ENCODE measurements at places on chromosomes 2 and 18.

DNA sequence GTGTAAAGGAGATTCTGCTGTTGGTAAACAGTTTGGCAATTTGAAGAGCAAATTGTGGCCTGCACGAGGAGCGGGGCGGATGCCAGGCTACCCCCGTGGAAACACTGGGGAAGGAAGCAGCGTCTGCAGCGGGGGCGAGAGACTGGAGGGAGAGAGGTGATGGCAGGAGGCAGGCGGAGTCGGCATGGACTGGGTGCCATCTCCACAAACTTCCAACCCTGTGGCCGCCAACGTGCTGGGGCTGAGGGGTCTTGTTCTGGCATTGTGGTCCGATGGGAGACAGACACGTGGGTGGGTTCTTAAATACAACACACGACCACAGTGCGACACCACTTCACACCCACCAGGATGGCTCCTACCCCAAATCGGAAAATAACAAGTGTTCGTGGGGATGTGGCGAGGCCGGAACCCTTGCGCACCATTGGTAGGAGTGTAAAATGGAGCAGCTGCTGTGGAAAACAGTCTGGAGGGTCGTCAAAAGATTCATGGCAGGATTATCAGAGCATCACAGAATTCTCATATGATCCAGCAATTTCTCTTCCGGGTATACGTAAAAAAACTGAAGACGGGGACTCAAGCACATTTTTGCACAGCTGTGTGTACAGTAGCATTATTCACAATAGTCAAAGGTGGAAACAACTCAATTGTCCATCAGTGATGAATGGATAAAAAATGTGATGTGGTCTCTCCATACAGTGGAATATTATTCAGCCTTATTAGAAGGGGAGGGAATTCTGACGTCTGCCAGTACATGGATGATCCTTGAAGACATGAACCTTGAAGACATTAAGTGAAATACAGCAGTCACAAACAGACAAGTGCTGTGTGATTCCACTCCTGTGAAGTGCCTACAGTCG is 82.4 kb upstream of the HPCAL1 start:
- peak; percentile 18 for DNase-seq

DNA sequence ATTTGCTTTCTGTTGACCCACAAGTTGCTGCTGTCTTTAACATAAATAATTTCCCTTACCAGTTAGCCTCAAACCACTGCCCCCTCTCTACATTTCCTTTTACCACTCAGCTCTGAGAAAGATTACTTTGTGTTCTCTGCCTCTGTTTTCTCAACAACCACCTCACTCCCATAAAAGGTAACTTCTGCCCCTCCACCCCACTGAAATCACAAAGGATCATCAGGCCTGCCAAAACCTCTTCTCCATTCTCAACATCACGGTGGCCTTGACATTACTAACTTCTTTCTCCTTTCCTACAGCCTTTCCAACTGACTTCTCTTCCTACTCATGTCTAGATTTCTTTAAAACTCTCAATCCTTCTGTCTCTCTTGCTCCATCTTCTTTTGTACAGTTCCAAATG is 10.1 kb downstream of the ACADL start:
- no peak for DNase-seq

DNA sequence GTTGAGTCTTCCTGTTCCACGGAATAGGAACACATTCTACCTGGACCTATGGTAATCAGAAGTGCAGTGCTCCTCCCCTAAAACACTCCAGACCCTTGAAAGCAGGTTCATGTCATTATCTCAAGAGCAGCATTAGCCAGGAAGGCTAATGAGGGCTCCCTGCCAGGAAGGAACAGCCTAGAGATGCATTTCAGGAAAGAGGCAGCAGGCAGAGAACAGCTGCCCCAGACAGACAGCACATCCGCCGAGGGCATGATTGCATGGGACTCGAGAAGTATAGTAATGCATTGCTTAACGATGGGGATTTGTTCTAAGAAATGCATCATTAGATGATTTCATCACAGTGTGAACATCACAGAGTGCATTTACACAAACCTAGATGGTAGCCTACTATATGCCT is 171.5 kb downstream of the ALK start:
- DNase-seq, result no peak

DNA sequence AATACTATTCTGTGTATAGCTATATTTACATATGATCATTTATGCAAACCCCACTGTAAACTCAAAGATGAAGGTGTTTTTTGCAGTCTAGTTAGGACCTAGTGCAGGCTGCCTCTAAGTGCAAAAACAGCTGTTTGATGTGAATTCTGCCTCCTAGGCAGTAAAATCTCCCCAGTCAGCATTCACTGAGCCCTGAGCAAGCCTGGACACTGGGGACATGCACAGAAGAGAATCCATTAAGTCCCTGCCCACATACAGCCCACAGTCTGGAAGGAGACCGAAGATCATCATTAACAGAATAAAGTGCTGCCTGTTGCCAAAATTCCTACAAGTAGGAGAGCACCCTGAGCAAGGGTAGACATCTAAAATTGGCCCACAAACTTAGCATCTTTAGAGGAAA is 14.4 kb upstream of the BIN1 start:
- no peak for DNase-seq

GRCh38 chr2:190503088-190503487 is 31.4 kb downstream of the NEMP2 start:
- DNase-seq, result no peak

- DNase-seq, result peak; percentile 17
These were observed 35.4 kb upstream of the REEP1 start for GRCh38 chr2:86372641-86373502.

- no peak for DNase-seq
These were observed 104.6 kb downstream of the RTN4 start for GRCh38 chr2:54945391-54946219.

GRCh38 chr2:181123798-181124231 is 143.4 kb downstream of the UBE2E3 start:
- no peak for DNase-seq

- no peak for DNase-seq
These were observed 220.2 kb upstream of the CCDC68 start for GRCh38 chr18:55179425-55179824.

DNA sequence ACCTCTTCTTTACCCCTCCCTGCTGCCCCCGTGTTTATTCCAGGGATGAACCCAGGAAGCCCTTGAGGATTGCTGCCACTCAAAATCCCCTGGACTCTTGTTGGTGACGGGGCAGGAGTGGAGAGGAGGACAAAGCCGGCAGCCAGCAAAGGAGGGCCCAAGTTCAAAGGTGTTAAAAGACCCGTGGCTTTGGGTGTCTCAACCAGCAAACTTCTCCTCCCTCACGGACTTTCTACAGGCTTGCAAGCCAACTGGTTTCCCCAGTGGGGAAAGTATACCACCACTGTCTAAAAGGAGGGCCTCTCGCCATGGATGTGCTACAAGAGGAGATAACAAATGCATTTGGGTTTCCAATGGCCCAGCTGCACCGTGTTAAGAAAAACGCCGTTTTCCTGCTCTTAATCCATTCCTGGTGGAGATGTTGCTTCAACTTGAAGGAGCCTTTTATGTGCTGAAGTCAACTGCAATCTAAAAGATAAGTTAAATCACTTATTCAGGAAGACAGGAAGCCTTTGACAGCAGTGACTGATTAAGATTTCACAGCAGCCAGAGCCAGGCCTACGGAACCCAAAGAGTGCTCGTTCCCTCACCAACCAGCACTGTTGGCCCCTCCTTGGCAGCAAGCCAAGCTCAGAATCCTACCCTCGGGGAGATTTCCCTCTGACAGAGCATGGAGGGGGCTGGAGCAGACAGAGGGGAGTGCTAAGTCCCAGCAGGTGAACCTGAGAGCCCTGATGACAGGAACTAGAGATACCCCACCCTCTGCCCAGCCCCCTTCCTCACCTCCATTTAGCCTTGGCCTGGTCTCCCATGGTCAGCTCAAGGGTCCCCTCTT is 57.8 kb downstream of the ZBTB7C start:
- DNase-seq, result no peak

GRCh38 chr2:239943571-239943970 is 81.6 kb downstream of the NDUFA10 start:
- DNase-seq, result no peak

DNA sequence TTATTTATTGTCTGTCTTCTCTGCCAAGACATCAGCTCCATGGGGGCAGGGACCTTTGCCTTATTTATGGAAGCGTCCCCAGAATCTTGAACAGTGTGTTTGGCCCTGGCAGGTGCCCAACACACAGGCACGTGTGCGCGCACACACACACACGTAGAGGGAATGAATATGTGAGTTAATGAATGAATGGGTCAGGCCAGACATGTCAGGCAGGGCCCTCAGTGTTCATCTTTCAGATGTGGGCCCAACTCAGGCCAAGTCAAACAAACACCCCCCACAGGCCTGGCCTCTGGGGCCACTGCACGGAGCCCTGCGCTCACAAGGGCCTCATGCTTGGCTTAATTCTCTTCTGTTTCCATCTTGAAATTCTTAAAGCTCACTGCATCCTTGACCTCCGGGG is 54.1 kb downstream of the DYSF start:
- no peak for DNase-seq

- DNase-seq, result no peak
These were observed 404.6 kb downstream of the ARHGAP15 start for GRCh38 chr2:143533846-143534245.

GRCh38 chr2:153601812-153602211 is 123.2 kb upstream of the RPRM start:
- DNase-seq, result no peak

GRCh38 chr2:69163109-69163508 is 150.1 kb downstream of the ANTXR1 start:
- no peak for DNase-seq

DNA sequence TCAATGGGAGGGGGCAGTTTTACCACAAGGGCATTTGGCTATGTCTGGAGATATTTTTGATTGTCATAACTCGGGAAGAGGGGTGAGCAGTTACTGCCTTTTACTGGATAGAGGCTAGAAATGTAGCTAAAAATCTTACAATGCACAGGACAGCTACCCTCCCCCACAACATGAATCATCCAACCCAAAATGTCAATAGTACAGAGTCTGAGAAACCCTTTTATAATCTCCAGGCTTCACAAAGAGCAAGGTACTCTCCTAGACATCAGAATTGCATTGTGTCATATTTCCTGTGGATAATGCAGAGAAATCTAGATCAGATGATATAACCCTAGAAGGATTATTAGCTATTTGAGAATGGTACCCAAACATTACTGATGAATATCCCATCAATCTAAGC is 277.1 kb upstream of the NRP2 start:
- DNase-seq, result no peak

GRCh38 chr2:168632709-168633121 is 169.7 kb upstream of the NOSTRIN start:
- DNase-seq, result no peak

DNA sequence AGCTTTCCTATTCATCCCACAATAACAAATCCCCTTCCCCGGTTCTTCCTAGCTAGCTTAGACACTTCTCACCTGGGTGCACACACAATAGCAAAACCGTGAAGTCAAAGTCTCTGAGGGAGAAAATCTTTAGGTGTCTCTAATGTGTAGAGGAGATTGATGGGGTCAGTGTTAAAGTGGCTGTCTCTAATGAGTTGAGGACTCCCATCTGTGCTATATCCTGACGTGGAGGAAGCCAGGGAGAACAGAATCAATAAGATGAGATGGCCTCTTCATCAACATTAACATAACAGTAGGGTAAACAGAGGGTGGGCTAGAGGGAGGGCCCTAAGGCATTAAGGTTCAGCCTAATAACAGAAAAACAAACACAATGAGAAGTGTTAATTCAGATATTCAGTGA is 120.4 kb downstream of the SLC5A7 start:
- no peak for DNase-seq

GRCh38 chr2:11013196-11013595 is 101.5 kb downstream of the KCNF1 start:
- DNase-seq, result no peak

DNA sequence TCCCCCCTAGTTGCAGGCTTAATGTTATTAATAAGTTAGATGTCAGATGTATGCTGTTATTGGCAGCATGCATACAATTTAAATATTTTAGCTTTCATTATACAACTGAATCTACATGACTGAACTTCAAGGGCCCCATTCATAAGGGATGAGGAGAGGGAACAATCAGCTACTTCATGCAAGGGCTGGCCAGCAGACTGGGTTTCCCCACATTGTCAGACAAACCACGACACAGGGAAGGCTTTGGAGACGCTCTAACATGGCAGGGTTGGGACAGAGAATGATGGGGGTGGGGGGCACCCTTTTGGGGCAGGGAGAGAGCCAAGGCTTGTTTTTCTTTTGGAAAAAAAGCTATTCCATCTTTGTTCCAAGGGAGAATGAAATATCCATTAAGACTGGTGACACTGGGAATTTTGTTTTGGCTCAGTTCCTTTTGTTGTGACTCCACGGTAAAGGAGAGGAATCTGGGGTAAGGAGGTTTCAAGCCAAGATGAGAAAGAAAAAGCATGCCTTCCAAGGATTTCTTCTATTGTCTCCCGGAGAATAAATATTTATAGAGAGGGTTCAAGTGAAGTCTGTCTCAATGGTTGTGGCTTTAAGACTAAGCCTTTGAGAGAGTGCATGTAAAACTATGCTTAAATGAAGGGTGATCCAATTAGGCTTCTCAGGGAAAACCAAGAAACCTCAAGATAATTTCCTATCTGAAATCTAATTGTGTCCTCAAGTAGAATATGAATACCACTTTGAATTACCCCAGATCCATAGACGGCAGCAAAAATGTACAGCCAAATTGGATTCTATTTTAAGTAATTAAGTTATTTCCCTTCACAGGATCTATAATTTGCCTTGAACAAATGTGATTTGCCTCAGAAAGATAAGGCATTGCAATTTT is 5.4 kb downstream of the CXCR4 start:
- DNase-seq, result no peak

DNA sequence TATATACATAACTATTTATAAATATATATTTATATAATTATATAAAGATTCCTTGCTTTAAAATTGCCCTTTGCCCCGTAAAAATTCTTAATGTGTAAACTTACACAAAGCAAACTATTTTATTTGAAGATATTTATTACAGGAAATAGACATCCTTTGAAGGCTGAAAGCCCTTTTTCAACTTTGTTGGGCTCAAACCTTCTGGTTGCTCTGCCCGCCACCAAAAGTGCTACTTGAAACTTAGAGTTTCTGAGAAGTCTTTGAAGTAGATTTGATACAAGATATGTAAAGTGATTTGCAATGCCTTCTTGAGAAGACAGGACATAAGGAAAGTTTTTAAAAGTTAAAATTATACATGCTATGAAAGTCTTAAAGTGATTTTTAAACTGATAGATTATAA is 36.6 kb upstream of the METAP1D start:
- no peak for DNase-seq

GRCh38 chr2:139357972-139358371 is 577.8 kb upstream of the NXPH2 start:
- DNase-seq, result no peak

DNA sequence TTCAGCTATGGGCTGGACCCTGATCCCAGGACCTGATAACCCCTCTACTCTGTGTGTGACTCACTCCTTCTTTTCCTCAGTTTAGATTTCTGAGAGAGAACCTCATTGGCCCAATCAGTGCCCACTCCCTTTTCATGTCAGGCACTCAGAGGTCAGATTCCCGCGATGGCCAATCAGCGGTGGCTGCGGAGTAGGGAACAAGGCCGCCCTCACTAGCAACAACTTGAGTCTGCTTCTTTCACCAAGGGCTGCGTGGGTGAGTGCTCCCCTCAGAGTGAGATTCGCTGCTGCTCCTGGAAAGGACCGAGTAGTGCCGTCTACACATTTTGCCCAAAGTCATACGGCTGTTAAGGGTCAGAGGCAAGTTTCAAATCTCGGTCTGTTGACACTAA is 34.7 kb downstream of the NPPC start:
- no peak for DNase-seq

All from NCI-H774 (cell line).